ENCODE measurements at places on chromosomes 4 and X.

DNA sequence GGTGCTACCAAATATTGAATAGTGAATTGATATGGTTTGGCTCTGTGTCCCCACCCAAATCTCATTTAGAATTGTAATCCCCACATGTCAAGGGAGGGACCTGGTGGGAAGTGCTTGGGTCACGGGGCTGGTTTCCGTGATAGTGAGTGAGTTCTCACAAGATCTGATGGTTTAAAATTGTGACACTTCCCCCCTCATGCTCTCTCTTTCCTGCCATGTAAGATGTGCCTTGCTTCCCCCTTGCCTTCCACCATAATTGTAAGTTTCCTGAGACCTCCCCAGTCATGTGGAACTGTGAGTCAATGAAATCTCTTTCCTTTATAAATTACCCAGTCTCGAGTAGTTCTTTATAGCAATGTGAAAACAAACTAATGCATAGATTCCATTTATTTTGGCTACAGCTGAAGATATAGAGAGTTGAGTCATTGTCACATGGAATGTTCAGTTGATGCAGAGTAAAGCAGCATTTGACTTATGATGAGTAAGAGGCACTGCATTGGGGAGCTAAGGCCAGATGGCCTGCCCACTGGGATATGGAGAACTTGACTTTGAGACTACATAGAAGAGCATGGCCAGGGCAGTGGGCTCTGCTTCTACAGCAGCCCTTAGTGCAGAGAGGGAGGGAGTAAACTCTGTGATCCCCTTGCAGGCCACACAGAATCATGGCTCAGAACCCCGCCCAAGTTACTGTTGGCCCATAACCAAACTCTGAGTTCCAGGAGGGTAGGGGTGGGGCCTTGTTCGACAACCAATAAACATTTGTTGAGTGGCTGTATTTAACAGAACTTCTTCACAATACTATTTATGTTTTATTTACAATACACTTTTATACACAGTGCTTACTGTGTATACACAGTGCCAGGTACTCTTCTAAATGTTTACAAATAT lies 34.2 kb downstream of the RAI2 start:
- DNase-seq: no peak

- no peak for DNase-seq
Measured at GRCh38 chr4:107987916-107988762, 1.6 kb upstream of the HADH start.

DNA sequence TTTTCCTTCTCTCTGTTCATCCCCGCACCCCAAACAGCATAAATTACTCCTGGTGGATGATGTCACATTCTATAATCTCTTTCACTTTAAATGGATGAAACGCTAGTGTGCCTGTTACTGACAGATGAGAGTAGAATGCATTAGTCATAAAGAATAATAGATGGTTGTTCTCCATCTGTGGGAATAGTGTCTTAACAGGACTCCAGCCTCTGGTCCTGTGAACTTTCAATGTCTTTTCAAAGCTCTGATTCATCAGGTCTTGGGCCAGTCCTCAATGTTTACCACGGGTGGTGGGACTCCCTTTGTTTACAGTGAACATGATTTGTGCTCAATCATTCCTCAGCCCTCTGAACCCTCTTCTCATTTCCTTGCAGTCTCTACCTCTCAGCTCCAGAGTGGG lies 182.6 kb downstream of the GABRB1 start:
- no peak for DNase-seq

DNA sequence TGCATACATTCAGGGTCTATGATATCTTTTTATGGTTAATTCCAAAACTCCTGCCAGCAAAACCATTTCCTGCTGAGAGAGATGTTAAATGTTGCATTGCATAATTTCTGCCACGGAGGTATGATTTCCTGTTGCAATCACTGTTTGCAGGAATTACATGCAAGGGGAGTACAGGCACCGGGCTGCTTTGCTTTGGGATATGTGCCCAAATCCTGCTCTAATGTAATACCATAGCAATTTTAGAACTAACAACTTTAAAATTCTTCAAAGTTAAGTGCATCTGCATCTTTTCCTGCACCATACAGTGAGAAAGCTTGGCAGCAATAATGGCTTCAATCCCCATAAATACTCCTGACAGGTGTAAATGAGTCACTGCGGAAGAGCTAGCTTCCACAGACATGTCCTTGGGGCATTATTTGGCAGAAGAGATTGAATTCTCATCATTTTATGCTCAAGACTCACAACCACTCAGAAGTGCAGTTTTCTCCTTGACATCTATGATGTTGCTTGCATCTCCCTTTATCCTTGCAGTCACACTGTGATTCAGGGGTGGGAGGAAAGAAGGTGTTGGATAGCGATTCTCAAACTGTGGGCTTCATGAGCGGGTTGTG lies 29.6 kb downstream of the TRIM2 start:
- DNase-seq: no peak

DNA sequence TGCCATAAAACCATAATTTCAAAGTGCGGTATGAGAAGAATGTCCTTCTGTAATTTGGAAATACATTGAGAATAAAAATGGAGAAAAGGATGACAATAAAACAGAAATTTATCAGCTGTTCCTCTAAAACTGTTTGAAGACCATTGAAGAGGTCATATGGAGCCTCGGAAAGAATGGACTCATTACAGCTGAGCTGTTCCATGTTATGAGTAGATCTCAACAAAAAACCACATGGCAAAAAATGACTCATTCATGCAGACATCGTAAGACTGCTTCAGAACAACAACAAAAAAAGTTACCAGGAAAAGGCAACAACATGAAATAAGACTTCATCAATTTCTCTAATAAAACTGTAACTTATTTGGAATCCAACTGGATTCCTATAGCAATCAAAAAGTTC lies 39.7 kb downstream of the AKAP4 start:
- DNase-seq: no peak

DNA sequence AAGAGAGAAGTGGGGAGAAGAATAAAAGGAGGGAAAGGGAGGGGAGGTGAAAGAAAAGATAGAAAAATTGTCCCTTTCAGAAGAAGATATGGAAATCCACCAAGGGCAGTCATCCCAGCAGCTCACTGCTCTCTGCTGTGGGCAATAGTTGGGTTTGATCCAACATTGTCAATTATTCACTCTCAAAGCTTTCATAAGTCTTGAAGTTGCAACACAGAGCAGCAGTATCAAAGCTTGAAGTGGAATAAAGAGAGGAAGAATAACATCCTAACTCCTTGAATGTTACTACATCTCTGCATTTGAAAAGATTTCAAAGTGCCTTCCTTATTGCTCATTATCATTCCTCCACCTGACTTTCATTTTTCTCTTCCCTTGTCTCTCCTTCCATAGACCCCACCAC lies 62.3 kb upstream of the HHIP start:
- no peak for DNase-seq

DNA sequence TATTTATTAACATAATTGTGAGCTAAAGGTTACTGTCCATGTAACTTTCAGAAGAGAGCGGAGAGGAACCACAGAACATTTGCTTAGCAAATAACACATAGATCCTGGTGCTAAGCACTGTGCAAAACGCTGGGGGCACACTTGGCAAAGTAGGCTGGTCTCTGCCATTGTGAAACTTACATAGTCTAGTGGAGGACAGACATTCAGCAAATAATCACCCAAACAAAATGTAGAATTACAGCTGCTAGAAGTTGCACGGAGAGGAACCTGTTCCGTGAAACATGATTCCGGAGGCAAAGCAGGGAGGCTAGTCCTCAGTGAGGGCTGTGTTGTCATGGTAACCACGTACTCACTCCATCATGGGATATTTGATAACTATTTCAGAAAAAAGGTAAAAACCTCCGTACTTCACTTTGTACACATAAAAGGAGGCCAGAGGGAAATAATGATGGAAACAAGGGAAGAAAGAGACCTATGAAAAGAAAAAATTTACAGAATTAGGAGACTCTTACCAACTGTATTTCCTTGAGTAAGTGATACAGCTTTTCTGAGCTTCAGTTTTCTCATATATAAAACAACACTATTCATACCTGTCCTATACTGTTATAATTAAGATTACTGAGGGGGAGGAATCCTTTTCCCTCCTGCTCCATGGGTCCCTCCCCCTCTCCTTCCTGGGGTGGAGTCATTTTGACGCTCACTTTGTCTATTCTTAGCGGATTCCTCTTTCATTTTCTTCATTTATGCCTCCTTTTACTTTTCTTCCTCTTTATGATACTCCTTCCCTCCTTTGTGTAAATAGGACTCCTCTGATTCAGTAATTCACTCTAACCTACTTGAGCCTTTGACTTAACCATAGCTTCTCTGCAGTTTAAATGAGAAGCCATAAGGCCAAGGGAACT lies 825 bp upstream of the RASGEF1B start:
- no peak for DNase-seq

DNA sequence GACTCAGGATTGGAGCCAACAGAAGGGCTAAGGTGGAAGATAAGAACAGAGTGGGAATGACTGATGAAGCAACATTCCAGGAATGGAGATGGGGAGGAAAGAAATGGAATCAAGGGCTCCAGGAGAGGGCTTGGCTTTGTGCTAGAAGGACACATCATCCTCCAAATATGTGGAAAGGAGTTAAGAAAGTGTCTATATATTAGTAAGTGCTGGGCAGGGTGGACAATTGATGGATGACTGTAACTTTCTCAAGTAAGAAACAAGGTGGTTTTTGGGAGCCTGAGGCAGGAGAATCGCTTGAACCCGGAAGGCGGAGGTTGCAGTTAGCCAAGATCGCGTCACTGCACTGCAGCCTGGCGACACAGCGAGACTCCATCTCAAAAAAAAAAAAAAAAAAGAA lies 71.6 kb upstream of the NFKB1 start:
- no peak for DNase-seq

- DNase-seq: peak; percentile 14
Measured at GRCh38 chr4:42655921-42656678, 805 bp downstream of the ATP8A1 start.

DNA sequence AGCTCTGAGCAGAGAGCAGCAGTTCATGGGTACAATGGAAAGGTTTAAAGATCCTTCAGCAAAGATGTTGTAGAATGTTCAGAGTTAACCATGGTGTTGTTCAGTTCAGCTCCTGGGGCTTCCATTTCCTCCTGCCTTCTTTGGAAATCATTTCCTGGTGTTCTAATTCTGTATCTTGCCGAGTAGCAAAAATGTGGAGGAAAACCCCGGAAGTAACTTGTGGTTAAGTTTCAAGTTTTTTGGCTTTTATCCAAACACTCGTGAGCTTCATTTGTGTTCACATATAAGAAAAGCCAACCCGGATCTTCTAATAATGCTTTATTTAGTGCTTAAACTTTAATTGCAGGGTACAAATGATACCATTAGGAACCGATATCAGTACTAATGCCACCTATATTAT lies 33.6 kb upstream of the ARX start:
- DNase-seq: no peak

- DNase-seq: no peak
Measured at GRCh38 chrX:124113621-124114600, 152.4 kb downstream of the STAG2 start.

GRCh38 chr4:185189606-185190305 lies 14.0 kb downstream of the CFAP97 start:
- no peak for DNase-seq

- DNase-seq: no peak
Measured at GRCh38 chrX:103941201-103941975, 21.0 kb upstream of the TMSB15B start.

GRCh38 chrX:7068939-7069367 lies 78.6 kb upstream of the STS start:
- DNase-seq: no peak

GRCh38 chrX:15269618-15270521 lies at the start of gene ASB9:
ASB9 (minus strand) TSS chrX:15270083; CDS start chrX:15269874, 209 bp downstream.
- DNase-seq: no peak

DNA sequence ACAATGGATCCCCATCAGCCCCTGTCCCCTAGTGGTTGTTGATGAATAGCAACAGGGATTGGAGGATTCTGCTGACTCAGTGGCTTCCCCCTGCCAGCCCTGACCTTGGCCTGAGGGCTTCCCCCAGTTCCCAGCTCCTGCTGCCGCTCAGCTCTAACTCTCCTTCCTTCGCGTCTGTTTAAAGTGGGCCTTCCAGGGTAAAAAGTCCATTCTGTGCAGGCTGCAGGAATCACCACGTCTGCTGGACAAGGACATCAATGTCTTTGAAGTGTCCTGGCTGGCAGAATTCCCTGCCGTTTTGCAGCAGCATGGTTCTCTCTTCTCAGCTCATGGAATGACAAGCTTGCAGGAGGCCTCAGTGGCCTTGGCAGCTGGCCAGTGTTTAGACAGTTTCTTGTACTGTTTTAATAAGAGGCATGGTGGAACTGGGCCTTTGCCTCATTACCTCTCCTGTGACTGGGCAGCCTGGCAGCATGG lies 152.5 kb upstream of the STX18 start:
- no peak for DNase-seq

GRCh38 chr4:15341733-15342300 lies 86.0 kb upstream of the C1QTNF7 start:
- DNase-seq: no peak

GRCh38 chr4:157792716-157793115 lies 380.1 kb downstream of the GASK1B start:
- DNase-seq: no peak

- no peak for DNase-seq
Measured at GRCh38 chr4:83961575-83961974, 425.7 kb downstream of the GPAT3 start.

DNA sequence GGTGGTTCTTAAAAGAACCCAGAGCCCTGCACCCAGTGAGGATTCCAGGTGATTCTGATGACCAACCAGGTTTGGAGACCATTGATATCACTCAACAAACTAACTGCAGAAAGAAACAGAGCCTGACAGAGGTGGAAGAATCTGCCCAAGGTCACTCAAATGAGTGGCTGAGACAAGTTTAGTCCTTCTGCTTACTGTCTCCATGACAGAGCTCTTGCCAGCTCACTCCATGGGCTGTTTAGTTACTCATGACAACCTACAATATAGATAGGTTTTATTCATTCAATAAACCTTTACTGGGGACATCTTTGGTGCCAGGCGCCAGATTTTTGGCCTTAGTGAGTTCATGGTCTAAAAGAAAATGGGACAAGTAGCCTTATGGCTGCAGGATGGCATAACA lies 124.3 kb downstream of the RAB28 start:
- DNase-seq: no peak

DNA sequence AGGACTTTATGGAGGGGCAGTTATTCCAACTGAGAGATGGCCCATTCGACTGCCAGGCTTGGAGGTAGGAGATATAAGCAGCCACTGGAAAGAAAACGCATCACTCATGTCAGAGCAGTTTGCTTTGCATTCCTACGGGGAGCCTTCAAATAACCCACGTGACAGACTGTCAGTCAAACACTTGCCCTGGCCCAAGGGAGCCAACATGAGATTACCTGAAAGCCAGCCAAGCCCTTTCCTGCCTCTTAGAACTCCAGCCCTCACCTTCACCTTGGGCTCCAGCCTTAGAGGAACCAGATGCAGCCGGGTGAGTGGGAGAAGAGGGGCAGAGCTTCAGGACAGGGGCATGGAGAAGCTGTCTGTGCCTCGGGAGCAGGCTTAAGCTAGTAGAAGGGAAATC lies 95.3 kb upstream of the CXCL13 start:
- no peak for DNase-seq

DNA sequence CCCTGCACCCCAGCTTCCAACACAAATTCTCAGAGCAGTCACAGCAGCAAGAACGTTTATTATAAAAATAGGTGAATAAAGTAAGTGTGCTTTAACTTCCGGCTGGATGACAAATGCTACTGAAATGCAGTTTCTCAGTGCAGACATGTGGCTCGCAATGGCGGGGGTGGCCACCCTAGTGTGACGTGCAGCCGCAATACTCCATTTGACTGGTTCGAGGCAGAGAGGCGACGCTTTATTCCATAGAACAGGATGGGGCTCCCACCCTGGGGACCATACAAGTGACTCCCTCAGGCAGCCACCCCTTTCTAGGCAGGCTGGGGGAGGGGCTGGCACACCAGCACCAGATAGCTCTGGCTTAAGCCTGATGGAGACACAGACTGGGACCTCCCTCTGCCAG lies 14.5 kb downstream of the TNIP2 start:
- DNase-seq: no peak
